Left renal pelvis (tissue), 4 donors: ENCODE measurements at places on chromosomes 5 and 9. TPM values are rescaled to one million over a fixed set of nuclear protein-coding genes. Genes with fewer than 3 reads are reported as not detected.

DNA sequence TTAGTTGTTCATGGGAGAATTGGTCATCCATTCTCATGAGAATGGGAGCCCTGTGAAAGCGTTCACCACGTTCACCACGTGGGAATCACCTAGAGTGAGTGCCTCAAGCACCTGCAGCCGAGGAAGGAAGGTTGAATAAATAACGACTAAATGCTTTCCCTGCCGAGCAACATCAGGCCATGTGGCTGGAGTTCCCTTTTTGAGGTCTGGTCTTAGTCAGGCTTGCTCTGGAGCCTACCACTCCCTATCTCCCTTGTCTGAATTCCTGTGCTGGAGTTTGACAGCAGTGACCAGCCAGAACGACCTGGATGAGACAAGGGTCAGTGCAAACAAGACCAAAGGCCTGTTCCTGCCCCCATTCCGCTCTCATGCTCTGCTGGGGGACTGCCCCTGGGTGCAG is 28.5 kb downstream of the KCNMB1 start:
- DNase-seq = no peak

GRCh38 chr5:132353486-132353995 is 16.0 kb upstream of the SLC22A5 start:
- no peak for DNase-seq

FOXD1 gene
- 10.3 TPM for polyA plus RNA-seq

DNA sequence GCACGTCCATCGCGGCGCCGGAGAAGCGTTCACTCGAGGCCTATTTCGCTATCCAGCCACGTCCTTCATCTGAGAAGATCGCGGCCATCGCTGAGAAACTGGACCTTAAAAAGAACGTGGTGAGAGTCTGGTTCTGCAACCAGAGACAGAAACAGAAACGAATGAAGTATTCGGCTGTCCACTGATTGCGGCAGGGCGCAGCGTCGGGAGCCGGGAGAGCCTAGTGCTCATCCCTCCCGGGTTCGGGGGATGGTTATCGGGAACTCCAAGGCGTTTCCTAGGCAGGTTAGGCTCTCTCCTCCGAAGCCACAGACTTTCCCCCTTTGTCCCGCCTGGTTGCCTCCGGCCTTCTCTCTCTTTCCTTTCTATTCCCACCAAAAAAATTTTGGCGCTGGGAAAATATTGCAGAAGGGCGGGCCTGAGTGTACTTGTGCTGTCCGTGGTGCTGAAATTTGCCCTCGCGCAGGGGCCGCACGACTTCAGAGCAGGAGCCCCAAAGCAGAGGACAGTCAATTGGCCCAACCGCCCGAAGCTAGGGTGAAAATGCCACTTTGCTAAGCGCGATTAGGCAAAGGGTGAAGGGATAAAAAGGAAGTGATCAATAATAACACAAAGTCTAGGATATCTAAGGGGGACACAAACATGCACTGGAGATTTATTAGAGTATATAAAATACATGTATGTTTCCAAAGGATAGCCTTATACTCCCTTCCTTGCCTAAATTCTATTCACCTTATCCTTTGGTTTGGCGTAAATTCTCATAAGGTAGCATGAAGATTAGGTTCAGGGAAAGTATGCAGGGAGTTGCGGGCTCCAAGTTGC is 1.8 kb downstream of the POU4F3 start:
- DNase-seq = peak; percentile 69

GRCh38 chr9:96607971-96608370 is 11.7 kb downstream of the CDC14B start:
- DNase-seq = no peak

DNA sequence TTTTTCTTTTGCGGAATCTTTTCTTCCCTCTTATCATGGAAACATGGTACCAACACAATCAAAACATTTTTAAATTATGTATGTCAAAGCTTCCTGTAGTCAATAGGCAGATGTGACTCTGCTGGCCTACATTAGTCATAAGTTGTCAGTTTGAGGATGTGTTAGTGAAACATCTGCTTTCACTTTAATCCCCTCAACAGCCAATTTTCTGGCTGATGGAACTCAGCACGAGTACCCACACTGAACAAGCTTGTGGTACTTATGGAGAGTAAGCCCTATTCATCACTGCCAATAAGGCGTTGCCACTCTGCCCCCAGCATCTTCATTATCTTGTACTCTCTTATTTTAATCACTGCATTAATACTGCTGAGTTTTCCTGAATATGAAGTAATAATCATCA is 1034.4 kb downstream of the CDH9 start:
- DNase-seq = no peak

- no peak for DNase-seq
Observed at GRCh38 chr9:137030538-137031527, 1.1 kb downstream of the FUT7 start.

DNA sequence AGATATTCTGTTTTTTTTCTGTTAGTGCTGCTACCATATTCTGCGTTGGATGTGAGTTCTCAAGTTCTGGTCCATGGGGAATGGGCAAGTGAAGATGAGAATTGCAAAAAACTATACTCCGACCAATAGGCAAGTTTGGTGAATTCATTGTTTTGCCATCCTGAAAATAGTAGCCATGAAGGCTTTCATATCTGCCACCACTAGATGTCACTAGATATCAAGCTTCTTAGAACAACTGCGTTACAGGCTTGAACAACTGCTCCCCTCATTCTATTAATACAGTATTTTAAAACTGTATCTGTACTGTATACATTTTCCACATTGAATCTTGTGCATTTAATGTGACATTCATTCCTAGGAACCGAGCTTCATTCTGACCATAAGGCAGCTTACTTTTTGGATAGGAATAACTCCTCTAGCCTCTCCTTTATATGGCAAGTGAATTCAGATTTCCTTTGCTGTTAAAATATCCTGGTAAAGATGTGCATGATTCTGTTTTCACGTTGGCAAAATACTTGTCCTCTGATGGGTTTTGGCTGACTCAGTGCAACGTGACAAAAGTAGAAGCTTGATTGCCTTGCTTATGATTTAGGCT is 163.6 kb downstream of the SREK1 start:
- peak; percentile 56 for DNase-seq

GRCh38 chr5:81789033-81789432 is 38.1 kb upstream of the SSBP2 start:
- no peak for DNase-seq

DNA sequence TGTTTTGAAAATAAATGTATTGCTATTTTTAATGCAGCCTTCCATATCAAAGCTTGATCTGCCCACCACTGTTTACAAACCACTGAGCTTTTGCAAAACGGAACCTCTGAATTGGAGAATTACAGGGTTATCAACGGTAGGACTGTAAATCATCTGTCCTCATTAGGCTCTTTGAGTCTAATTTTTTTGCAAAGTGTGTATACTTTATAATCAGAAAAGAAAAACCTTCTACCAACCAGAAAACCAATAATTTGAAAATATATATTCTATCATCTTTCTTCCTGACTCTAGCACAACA is 6.8 kb upstream of the SLC2A8 start:
- DNase-seq = no peak

GRCh38 chr5:66952153-66952552 is 244.4 kb downstream of the CD180 start:
- no peak for DNase-seq

DNA sequence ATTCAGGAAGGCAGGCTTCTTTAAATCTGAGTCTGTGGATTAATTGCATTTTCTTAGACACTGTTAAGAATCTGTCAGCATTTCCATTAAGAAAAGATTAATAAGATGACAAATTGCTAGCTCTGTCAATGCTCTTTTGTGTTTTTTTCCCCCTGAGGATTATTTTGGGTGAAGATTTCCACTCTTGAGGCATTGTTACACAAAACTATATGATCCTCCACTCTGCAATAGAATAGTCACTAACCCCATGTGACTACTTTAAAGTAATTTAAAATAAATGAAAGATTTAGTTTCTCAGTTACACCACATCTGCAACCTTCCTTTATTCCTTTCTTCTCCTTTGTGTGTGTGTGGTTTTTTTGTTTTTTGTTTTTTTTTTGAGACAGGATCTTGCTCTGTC is 82.0 kb downstream of the ACER2 start:
- DNase-seq = no peak

DNA sequence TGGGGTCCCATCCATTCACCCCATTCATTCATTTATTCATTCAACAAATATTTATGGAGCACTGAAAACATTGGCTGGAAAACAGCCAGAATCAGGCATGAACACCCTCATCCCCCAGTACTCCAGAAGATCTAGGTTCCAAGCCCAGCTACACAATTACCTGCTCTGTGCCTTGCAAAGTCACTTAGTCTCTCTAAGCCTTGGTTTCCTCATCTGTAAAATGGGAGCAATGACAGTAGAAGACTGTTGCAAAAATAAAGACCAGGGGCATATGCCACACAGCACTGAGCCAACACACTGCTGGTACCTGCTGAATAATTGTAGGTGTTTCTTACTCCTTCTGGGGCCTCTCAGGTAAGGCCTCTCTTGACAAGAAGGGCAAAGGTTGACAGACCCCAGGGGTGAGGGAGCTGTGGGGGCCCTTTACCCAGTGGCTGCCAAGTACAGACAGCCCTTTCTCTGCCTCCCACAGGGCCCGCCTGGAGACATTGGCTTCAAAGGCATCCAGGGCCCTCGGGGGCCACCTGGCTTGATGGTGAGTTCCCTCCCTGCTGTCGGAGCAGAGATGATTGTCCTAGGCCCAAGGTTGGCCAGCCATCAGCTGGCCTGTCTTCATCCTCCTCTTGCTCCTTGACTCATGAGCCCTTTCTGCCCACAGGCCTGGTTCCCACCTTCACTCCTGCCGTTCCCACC is 22.6 kb upstream of the ORM1 start:
- no peak for DNase-seq

DNA sequence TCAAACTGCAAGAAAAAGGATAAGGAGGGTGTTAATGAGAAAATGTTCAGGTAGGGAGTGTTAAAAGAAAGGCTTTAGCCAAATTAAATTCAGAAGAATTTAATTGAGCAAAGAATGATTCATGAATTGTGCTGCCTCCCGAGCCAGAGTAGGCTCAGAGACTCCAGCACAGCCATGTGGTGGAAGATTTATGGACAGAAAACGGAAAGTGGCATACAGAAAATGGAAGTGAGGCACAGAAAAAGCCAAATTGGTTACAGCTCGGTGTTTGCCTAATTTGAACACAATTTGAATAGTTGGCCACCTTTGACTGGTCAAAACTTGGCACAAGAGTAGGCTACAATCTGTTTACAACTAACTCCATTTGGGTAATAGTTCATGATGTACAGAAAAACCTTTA is 9.6 kb upstream of the SLC30A5 start:
- DNase-seq = no peak

DNA sequence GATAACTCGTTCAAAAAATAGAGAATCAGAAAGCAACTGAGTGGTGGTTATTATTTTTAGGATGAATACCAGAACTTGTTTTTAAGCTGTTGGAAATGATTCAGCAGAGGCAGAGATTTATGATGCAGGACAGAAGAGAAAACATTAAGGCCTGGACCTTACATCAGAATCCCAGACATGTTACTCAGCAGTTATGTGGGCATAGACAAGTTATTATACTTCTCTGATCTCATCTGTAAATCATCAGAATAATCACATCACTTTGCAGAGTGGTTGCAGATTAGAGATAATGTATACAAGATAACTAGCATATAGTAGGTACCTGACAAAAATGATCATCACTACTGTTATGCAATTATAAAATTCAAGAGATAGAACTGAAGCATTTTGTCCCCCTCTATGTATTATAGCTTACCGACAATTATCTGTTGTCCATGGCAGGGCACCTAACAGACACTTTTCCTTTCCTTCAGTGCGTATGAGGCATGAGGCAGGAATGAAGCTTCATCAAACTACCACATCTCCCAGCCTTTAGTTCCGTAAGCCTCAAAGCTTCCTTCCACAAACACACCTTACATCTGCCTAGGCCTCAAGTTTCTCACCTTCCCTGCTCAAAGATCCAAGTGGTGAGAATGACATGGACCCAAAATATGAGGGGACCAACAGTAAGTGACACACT is 165.9 kb downstream of the DENND1A start:
- no peak for DNase-seq

NTRK2 gene
- polyA plus RNA-seq = 113 TPM

DNA sequence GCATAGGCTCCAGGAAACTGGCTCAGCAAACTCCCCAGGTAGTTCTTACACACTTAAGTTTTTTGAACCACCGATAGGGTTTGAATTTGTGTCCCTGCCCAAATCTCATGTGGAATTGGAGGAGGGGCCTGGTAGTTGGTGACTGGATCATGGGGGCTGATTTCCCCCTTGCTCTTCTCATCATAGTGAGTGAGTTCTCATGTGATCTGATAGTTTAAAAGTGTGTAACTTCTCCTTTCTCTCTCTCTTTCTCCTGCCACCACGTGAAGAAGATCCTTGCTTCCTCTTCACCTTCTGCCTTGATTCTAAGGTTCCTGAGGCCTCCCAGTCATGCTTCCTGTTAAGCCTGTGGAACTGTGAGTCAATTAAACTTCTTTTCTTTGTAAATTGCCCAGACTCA is 22.4 kb upstream of the HACD4 start:
- no peak for DNase-seq

DNA sequence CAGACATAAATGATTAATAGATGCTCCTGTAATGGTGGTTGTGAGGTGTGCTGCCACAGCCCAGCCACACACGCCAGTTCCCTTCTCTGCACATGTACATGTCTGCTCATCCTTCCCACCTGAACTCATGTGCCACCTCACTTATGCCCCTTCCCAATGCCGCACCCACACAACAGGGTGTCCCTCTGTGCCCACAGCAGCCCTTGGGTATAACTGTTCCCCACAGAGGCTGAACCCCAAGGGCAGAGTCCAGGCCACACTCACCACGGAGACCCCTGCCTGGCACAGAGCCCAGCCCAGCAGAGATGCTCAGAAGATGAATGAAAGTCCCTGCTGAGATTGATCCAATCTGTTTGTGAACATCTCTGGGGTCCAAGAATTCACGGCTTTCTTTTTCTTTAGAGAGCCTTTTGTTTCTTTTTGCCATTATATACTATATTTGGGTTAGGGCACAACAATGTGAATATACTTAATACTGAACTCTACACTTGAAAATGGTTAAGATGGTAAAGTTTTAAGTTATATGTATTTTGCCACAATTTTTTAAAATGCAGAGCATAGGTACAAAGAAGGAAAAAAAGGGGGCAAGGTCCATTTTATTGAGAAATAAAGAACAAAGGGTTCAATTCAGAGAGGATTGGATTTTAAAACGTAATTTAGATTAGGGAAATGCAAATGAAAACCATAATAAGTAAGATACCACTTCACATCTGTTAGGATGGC is 29.6 kb downstream of the IRF1 start:
- no peak for DNase-seq

DNA sequence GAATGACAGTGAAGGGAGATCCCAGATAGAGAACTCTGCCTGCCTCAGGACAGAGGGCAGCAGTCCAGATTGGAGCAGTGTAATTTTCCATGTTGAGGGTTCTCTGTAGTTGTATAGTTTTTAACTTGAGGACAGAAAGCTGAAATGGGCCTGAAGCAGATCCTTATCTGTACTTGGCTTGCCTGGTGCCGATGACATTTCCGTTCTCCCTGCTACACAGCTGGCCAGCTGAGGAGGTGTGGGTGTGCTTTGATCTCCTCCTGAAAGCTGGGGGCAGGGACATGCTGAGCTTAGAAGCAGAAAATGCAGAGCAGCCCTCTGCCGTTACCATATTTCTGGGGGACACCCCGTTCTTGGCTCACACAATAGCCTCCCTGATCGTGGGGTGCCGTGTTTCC is 10.5 kb downstream of the GLRX start:
- DNase-seq = no peak

PKD2L2 gene
- 0.20 TPM for polyA plus RNA-seq

TTC16 gene
- polyA plus RNA-seq = 0.13 TPM
